Activated CD4-positive, alpha-beta T cell treated with anti-CD3 and anti-CD28 coated beads, Interleukin-2, amount 10 ng/mL, durations not matched to agents 7 days and 5 days (primary cell): ENCODE measurements at places on chromosomes 16 and 17.

DNA sequence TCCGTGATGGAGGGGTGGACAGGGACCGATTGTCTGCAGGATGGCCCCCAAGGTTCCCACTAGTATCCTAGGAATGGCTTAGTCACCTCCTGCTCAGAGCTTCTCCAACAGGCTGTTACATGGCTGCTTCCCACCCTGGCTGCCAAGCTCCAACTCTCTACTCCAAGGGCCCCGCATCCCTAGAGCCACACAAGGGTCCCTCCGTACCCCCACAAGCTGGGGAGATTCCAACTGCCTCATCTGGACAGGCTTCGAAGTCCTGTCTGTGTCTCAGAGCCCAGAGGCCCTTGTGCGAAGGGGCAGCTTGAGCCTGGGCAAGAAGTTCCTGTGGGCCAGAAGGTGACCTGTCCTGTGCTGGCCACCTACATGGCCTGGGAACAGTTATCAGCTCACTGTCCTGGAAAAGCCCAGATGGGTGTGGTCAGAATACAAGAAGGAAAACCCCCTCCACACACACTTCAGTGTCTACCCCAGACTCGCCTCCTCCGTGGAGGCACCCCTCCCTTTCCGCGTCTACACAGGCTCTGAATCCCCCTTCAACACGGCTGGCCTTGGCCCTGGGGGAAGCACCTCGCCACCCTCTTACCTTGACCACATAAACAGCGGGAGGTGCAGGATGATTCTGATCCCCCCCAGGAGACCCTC is 586 bp downstream of the MEAK7 start:
- no peak for DNase-seq
- H3K36me3 ChIP-seq, result no peaks in the 10 kb centered on the region

GRCh38 chr16:53619235-53619634 is 84.4 kb downstream of the RPGRIP1L start:
- H3K36me3 ChIP-seq, result no peaks in the 10 kb centered on the region
- H3K27ac ChIP-seq, result no peak overlapping the region
- no peak overlapping the region for H3K4me3 ChIP-seq
- no peaks in the 10 kb centered on the region for H3K27me3 ChIP-seq
- DNase-seq, result no peak
- no peaks in the 10 kb centered on the region for H3K4me1 ChIP-seq

DNA sequence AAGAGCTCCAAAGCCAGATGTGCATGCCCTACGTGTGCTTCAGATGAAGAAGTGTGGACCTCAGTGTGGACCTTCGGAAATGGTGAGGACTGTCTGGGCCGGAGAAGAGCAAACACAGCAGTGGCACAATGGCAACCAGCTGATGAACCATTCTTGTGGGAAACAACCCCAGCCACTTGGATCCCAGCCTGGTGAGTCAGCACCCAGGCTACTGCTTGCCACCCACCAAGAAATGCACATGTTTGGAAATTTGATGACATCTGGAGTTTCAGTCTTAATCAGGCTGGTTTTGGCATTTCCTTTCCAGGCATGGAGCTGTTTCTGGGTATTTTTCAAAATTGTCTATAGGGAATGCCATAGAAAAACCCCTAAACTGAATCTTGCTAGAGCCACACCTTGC is 42.7 kb downstream of the DYNLRB2 start:
- DNase-seq, result peak; percentile 36
- H3K4me3 ChIP-seq, result no peak overlapping the region
- peaks cover 53% of the 10 kb centered on the region for H3K36me3 ChIP-seq
- H3K27ac ChIP-seq, result no peak overlapping the region
- H3K27me3 ChIP-seq, result peaks cover 6% of the 10 kb centered on the region

DNA sequence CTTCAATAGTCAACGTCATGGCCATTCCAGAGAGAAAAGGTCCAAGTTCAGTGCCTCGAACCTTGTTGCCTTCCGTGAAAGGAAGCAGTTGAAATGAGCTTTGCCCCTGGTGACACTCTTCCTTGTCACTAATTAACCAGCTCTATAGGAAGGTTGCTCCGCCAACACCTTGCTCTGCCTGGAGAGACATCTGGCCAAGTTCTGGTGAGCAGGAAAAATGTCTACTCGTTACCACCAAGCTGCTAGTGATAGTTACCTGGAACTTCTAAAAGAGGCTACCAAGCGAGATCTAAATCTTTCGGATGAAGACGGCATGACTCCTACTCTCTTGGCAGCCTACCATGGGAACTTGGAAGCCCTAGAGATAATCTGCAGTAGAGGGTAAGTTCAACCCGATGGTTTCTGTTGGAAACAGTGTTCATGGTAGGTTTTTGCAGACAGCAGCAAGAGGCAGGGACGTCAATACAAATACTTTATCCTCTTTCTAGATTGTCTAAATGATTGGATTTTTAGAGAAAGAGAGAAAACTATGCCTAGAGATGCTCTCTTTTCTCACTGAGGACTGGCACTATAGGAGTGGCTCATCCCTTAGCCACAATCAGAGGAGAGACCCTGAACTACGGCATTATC is at the start of gene ANKS4B:
TSS of gene ANKS4B (plus strand) at position 179 of the 630 bp plus-strand sequence. CDS start at position 218, 39 bp downstream.
- no peak within 1 kb of the TSS for H3K4me3 ChIP-seq
- H3K27ac ChIP-seq, result no peak within 1 kb of the TSS
- no peaks in the 10 kb centered on the region for H3K4me1 ChIP-seq
- DNase-seq, result no peak
- peaks cover 40% of the 10 kb centered on the region for H3K27me3 ChIP-seq

- H3K4me1 ChIP-seq, result no peaks in the 10 kb centered on the region
- no peak for DNase-seq
- H3K36me3 ChIP-seq, result no peaks in the 10 kb centered on the region
- no peak overlapping the region for H3K27ac ChIP-seq
- peaks cover 12% of the 10 kb centered on the region for H3K27me3 ChIP-seq
- no peak overlapping the region for H3K4me3 ChIP-seq
Observed at GRCh38 chr16:14028202-14028601, 42.9 kb upstream of the MRTFB start.

DNA sequence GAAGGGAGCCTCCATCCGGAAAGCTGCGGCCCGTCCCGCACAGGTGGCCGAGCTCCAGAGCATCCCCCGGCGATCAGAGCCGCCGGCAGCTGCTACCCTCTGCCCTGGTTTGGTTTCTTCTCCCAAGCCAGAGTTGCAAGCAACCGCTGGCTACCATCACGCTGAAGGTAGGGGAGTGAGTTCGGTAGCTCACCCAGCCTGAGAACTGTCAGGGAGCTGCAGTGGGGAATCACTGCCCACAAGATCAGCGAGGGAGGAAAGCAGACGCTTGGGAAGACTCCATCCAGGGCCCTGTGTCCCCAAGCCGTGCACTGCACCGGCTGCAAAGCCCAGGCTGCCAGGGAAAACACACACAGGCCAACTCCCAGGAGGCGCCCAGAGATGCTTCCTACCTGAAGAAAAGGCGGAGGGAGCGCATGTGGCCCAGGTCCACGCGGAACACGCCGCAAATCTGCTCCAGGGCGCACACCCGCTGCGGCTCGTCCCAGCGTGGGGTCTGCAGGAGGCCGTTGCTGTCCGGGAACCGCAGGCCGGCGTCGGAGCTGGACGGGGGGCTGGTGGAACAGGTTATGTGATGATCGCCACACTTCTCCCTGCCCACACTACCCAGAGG is 83.3 kb downstream of the TBC1D16 start:
- no peak for DNase-seq
- H3K27ac ChIP-seq, result no peak overlapping the region
- no peak overlapping the region for H3K4me3 ChIP-seq
- no peaks in the 10 kb centered on the region for H3K36me3 ChIP-seq
- H3K4me1 ChIP-seq, result no peaks in the 10 kb centered on the region
- H3K27me3 ChIP-seq, result peaks cover 1% of the 10 kb centered on the region

DNA sequence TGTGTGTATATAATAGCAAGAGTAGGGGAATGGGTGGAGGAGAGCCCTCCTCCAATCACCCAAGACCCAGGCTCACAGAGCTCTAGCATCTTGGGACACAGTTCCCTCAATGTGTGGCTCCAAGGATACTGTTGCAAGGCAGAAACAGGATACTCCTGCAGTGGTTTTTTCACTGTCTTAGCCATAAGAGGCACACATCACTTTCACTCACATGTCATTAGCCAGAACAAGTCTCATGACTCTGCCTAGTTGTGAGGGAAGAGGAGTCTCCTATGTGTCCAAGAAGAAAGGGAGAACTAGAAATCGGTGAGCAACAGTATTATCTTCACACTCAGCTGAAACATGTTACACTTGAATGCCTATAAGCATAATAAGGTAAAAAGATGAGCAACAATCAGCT is 11.1 kb upstream of the NUDT7 start:
- H3K27me3 ChIP-seq, result no peaks in the 10 kb centered on the region
- no peak overlapping the region for H3K27ac ChIP-seq
- H3K4me1 ChIP-seq, result no peaks in the 10 kb centered on the region
- H3K36me3 ChIP-seq, result no peaks in the 10 kb centered on the region
- H3K4me3 ChIP-seq, result no peak overlapping the region

DNA sequence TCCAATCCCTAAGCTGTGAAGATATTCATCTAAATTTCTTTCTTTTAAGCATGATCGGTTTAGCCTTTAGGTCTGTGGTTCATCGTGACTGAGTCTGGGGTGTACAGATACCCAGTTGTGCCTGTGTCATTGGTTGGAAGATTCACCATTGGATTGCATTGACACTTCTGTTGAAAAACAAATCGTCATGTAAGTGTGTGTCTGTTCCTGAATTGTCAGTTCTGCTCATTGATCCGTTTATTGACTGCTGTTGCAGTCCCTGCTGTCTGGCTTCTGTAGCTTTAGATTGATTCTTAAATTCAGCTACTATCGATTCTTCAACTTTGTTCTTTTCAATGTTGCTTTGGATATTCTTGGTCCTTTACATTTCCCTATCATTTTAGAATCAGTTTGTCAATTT is 21.0 kb upstream of the ZNF469 start:
- no peaks in the 10 kb centered on the region for H3K36me3 ChIP-seq
- no peak overlapping the region for H3K27ac ChIP-seq
- no peaks in the 10 kb centered on the region for H3K4me1 ChIP-seq
- H3K27me3 ChIP-seq, result peaks cover 22% of the 10 kb centered on the region
- no peak for DNase-seq

DNA sequence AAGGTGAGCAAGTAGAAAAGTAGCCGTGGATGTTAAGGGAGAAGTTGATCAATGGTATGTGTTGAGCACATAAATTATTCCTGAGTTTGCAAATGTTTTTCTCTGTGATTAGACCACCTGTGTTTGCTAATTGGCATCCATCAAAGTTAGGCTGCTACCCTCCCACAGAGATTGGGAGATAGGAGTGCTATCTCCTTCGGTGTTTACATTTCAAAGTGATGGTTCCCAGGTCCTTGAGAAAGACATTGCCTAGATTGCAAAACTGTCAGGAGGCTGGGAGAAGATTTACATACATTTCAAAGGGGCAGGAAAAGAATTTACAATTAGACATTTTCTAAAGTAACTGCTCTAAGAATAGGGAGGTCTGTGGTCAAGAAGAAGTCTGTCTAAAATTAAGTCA is 54.3 kb upstream of the CNTNAP4 start:
- no peaks in the 10 kb centered on the region for H3K27me3 ChIP-seq
- H3K27ac ChIP-seq, result no peak overlapping the region
- H3K4me1 ChIP-seq, result no peaks in the 10 kb centered on the region
- DNase-seq, result no peak
- no peak overlapping the region for H3K4me3 ChIP-seq
